GM13977 (cell line): ENCODE measurements at places on chromosomes 7 and 10.

GRCh38 chr10:76248649-76249200 is 817.3 kb downstream of the LRMDA start:
- no peak for DNase-seq

- DNase-seq, result no peak
Observed at GRCh38 chr7:106658316-106659165, 2.4 kb downstream of the CCDC71L start.

DNA sequence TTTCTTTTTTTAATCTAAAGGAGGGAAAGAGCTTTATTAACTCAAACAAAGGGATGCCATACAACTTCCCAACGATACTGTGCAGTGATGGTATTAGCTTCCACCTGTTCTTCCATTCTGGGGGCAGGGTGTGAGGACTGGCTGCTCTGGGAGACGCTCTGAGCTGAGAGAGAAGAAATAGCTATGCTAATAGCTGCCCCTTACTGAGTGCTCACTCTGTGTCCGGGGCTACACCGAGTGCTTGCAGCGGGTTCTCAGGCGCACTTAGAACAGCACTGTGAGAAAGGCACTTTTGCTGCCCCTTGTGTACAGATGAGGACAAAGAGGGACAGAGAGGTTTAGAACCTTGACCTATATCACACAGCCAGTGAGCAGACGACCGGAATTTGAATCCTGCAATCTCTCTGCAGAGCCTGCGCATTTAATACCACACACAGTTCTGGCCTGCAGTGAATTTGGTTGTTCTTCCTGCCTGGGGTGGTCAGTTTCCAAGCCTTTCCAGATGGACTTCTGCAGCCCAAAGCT is 142.2 kb downstream of the PLPP4 start:
- DNase-seq, result no peak

DNA sequence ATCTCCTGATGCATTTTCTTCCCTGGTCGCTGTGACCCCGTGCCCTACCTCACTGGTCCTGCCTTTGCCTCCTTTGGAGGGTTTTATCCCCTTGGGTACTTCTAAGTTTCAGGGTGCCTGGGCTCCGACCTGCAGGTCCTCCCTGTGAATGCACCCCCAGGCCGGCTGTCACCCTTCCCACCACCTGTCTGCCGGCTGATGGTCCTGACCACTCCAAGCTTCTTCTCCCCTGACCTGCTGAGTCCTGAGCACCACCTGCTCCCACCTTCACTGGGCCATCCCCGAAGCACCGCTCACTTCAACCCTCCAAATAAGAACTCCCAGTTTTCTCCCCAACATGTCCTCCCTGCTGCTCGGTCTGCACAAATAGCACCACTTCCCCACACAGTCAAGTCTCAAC is 33.4 kb downstream of the TNS3 start:
- no peak for DNase-seq

DNA sequence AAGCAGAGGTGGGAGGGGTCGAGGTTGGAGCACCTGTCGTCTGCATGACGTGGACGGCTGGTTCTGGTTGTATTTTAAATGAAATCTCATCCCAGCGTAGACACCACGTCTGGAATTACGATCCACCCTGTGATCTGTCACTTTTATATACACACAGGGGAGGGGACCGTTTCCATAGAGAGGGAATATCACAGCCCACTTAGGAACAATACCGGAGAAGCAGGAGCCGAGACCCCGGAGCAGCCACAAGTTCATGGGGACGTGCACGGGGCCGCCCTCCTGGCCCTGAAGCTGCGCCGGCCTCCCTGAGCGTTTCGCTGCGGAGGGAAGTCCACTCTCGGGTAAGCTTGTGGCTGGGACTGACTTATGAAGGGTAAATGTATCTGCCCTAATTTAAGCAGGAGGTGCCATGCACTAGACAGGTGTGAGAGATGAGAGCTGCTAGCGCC is at the start of gene UCN3:
Gene UCN3, plus strand, starts transcription at position 77 of the 449 bp plus-strand sequence. CDS start 8,755 bp downstream, outside the sequence.
- DNase-seq, result no peak

GRCh38 chr10:132808383-132809231 is 22.7 kb upstream of the NKX6-2 start:
- DNase-seq, result no peak
